HT1080 (cell line): ENCODE measurements at places on chromosomes 6 and 20.

DNA sequence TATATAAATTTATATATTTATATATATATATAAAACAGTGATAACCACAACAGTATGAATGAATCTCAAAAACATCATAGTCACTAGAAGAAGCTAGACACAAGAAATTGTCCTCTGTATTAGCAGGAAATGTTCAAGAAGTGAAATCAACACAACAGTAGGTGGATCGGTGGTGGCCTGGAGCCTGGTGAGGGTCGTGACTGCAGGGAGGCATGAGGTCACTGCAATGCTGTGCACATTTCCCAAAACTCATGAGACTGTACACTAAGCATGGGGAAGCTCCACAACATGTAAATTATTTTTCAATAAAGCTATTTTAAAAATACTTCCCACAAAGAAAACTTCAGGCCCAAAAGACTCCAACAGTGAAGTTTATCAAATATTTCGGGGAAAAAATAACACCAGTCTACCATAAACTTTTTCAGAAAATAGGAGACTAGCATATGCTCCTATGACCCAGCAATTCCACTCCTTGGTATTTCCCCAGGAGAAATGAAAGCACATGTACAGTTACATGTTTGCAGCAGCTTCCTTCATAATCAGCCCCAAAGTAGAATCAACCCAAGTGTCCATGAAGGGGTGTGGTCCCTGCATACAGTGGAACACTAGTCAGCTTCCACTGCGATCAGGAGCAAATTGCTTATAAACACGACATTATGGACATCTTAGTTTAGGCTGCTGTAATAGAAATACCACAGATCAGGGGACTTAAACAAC lies 144.2 kb downstream of the TBXT start:
- DNase-seq: no peak

- DNase-seq: no peak
Measured at GRCh38 chr20:63701329-63702035, 5.0 kb downstream of the TNFRSF6B start.

DNA sequence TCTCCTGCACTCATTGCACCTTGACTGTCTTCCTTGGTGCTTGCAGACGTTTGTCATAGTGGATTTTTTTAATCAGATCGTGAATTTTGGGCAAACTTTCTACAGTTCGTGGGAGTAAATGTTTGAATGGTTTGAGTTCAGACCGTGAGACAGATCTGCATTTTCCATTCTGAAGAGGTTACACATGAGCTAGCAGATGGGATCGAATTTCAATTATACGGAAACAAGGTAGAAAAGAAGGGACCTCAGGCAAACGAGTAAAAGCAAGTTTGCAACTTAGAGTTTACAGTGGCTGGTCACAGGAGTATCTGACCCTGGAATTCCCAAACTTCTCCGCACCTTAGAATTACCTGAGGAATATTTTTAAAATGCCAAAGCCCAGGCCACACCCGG lies 17.2 kb upstream of the NCR2 start:
- DNase-seq: no peak

DNA sequence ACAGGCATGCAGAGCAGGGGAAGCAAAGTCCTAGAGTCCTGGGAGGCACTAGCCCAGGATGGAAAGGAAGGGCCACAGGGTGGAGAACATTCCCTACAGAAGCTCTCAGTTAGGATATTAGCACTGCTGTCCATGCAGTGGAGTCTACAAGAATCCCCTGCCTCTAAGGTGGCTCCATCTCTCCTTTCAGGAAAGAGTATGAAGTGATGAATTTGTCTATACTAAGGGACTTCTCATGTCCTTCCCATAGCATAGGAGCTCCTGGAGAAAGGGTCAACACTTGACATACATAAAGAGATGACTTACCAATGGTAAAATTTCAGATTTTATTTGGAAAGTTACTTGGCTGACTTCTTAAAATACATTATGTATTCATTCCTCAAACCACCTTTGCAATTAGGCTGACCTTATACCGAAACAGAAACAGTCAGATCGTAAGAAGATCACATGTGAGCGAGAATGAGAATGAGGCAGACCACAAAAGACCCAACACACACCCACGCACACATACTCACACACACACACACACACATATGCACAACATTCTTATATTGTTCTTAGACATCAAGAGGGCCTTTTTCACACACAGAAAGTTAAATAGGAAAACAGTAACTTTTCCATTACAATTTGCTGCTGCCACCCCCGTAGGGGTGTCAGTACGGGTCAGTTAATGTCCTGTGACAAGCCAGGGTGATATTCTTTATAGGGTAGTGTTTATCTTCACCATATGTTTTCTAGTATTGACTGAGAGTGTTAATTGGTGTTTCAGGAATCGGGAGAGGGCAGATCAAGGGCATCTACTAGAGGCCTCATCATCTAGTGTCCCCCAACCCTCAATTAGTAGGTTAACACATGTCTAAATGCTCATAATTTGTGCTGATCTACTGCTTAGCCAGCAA lies 159.4 kb downstream of the FAXC start:
- DNase-seq: no peak

- DNase-seq: peak; percentile 60
Measured at GRCh38 chr20:34824452-34824805, 1.0 kb downstream of the NCOA6 start.

- peak; percentile 93 for DNase-seq
Measured at GRCh38 chr6:71489736-71490135, 201.1 kb downstream of the OGFRL1 start.

GRCh38 chr6:48378884-48379407 lies 267.9 kb upstream of the PTCHD4 start:
- no peak for DNase-seq

DNA sequence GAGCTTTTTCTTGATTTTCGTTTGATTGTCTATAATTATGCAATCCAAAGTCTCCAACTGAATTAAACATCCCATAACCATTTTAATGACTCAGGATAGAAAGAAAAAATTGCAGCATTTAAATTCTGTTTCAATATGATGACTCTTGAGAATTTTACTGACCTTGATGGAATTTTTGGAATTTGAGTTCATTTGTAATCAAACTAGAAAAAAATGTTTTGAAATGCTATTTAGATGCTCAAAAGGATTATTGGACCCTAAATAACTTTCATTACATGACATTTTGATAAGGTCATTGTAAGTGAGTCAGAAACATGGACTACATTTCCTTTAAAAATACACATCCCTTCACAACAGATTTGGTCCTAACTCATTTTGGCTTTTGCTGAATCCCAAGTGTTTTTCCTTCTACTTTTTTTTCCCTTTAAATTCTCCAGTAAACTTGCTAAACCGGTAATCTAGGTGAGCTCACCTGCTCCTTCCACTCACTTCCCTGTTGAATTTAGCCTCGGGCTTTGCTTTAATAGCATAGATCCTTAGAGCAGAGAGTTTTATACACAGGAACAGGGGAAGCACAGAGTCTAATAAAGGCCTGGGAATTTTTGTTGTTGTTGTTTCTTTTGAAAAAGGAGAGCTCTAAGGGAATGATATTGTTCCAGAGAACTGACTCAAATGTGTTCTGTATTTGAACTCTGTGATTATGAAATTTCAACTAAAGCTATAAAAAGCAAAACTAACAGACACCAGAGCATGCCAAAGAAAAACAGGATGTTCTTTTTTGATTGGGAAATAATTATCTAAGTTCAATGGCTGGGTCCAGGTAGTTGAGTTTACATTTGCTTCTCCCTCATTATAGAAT lies 1088.2 kb upstream of the CITED2 start:
- DNase-seq: no peak

DNA sequence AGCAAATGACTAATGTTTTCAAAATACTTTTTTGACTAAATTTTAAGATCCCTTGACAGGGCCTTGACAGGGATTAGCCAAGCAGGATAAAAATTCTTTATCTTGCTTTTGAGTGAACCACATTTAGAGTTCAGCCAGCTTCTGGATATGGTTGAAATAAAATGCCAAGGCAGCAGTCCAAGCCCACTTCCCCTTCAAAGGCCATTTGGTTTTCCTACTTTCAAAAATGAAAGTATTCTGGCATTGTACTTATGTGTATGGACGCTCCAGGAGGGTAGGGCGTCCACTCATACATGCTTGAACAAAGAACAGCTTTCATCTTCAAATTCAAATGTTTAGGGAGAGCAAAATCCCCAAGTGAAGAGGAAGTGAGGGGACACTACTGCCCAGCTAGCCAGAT lies 82.3 kb upstream of the BCLAF1 start:
- DNase-seq: peak; percentile 28

DNA sequence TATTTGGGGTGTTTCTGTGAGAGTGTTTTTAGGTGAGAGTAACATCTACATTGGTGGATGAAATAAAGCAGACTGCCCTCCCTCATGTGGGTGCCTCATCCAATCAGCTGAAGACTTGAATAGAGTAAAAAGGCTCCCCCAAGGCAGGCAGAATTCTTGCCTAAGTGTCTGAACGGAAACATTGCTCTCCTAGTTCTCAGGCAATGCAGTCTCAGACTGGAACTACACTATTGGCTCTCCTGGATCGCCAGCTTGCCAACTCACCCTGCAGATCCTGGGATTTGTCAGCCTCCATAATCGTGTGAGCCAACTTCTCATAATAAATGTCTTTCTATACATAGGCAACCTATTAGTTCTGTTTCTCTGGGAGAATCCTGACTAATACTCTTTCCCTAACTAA lies 5.5 kb upstream of the TMEM170B start:
- no peak for DNase-seq

GRCh38 chr6:13188306-13188705 lies 140.0 kb downstream of the TBC1D7 start:
- no peak for DNase-seq

GRCh38 chr6:18138906-18139305 lies 16.0 kb downstream of the TPMT start:
- no peak for DNase-seq

DNA sequence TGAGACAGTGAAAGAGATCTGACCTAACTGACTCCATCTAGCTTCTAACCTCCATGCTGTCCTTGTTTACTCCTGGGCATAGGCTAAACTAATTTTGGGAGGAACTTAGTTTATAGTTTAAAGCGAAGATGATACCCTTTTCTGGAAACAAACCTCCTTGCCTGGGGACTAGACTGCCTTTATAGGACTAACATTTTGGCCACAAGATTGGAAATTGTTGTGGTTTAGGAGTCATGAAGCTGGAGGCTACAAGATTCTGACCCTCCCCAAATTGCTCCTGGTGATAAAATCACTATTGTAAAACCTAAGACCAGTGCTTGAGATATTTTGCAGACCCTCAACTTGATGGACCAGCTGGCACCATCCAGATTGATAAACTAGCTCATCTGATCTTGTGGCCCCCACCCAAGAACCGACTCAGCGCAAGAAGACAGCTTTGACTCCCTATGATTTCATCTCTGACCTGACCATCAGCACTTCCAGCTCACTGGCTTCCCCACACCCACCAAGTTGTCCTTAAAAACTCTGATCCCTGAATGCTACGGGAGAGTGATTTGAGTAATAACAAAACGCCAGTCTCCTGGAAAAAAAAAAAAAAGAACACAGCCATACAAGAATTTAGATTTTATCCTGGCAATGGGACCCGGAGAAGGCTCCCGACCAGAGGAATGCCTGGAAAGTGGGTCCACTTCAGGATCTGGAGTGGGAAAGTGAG lies 63.0 kb downstream of the ABHD12 start:
- DNase-seq: no peak

DNA sequence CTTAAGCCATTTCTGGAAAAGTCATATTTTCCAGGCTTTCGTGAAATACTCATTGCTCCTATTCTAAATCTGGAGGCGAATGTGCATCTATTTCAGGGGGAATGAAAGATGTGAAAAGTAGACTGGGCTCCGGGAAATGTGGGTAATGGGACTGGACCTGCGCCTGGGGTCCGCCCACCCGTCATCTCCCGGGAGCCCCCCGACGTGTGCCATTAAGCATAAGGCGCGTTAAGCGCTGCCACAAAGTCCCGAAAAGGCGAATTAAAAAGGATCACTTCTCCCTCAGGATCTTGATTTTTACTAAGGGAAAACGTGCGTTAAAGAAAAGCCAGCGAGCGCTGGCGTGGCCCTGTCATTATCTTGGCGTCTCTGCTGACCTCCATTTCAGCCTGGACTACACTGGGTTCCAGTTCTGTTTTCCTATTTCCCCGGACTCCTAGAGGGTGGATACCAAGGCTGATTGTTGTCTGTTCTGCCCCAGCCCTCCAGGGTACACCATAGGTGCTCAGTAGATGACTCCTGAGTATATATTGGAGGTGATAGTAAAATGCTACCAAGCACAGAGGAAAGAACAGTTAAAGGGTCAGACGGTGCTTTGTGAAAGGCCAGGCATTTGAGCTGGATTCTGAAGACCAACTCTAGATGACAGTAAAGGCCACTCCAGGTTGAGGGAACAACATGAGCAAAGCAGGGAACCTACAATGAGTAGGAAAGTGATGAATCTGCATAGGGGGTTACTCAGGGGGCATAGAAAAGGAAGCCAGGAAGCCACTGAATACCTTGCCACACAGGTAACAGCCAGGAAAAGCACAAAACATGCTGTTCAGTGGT lies 89.2 kb upstream of the ARID1B start:
- DNase-seq: peak; percentile 13

- DNase-seq: no peak
Measured at GRCh38 chr6:113920663-113921267, 50.2 kb downstream of the HDAC2 start.

GRCh38 chr6:26087284-26088115 lies at the start of gene HFE:
TSS of gene HFE (plus strand) at chr6:26087429. CDS start at chr6:26087441, 12 bp downstream.
- peak; percentile 42 for DNase-seq

GRCh38 chr6:130593948-130594347 lies 228.1 kb downstream of the TMEM200A start:
- no peak for DNase-seq

DNA sequence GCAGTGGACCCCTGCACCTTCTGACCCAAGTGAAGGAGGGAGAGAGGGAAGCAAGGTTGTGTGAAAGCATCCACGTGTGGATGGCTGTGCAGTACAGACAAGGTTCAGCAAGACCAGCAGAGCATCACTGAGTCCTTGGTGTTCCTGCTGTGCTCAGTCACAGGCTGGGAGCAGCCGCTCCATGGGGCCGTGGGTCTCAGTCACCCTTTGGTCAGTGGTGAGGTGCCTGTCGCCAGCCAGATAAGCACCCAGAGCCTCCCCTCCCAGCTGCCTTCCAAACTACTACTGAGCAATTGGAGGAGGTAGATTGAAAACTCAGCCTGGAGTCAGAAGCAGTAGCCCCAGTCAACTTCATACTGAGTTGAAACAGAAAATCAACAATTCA lies 218.9 kb downstream of the SLC24A3 start:
- no peak for DNase-seq

- DNase-seq: no peak
Measured at GRCh38 chr6:142322504-142323198, 20.8 kb downstream of the ADGRG6 start.

- peak; percentile 39 for DNase-seq
Measured at GRCh38 chr20:40265825-40266533, 423.1 kb downstream of the MAFB start.

GRCh38 chr20:36926653-36927200 lies 24.8 kb downstream of the SAMHD1 start:
- no peak for DNase-seq
